PC-3 (cell line): ENCODE measurements at places on chromosomes 12 and 14.

GRCh38 chr14:69443296-69443805 is 41.2 kb upstream of the PLEKHD1 start:
- DNase-seq, result no peak

DNA sequence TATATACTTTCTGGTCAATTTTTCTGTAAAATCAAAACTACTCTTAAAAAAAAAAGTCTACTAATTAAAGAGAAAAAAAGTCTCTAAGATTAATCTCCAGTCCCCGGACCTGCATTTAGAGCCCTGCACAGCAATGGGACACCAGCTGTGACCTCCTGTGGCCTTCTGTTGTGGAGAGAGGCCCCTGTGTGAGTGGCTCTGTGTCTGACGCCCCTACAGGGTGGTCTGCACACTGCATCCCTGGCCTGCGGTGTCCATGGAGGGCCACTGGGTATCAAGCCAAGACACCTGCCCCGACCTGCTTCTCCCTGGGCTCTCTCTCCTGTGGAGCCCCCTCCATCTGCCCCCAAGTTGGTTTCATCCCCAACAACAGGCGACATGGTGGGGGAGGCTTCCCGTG is 248.0 kb upstream of the DIO3 start:
- DNase-seq, result no peak

- DNase-seq, result no peak
Measured at GRCh38 chr14:81677736-81678135, 144.1 kb upstream of the SEL1L start.

DNA sequence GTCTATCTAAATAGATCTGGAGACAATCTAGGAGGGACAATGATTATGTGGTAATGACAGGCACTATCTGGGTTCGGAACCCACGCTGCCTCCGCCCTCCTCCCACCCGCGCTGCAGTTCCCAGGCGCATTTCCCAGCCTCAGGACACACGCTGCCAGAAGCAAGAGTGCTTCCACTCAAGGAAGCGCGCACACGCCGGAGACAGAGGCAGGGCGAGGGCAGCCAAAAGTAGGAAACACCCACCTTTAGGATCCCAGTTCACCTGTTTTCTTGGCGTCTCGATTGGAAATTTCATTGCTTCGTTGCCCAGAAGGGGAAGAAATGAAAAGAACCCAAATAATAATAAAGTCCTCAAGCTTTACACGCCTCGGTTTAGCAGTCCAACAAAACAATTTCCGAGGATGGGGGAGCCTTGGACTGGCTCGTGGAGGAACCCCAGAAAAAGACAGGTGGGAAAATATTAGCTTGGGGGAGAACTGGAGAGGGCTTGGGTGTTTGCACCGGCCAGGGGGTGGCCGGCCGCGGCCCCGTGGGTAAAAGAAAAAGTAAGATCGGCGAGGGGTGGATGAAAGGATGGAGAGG is 474 bp downstream of the KCNK10 start:
- DNase-seq, result no peak

DNA sequence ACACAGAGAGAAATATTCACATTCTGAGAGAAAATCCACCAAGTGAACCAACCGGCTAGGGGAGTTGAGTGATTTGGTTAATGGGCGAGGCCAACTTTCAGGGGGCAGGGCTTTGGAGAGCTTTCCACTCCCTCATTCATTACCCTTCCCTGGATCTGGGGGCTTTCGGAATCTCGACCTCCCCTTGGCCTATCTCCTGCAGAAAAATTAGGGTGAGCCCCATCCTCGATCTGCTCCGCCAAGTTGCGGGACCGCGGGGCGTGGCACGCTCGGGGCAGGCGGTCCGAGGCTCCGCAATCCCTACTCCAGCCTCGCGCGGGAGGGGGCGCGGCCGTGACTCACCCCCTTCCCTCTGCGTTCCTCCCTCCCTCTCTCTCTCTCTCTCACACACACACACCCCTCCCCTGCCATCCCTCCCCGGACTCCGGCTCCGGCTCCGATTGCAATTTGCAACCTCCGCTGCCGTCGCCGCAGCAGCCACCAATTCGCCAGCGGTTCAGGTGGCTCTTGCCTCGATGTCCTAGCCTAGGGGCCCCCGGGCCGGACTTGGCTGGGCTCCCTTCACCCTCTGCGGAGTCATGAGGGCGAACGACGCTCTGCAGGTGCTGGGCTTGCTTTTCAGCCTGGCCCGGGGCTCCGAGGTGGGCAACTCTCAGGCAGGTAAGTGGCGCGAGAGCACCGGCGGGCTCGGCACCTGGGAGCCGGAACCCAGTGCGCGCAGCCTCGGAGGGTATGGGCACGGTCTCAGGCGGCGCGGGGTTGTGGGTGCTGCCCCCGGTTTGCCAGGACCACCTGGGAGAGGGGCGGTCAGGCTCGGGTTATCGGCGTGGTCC is at the start of gene ERBB3:
Gene ERBB3, plus strand, starts transcription at position 443 of the 833 bp plus-strand sequence. Its CDS starts 136 bp downstream, at position 579.
- DNase-seq, result peak; percentile 89

- no peak for DNase-seq
Measured at GRCh38 chr12:127300075-127300474, 966.9 kb upstream of the TMEM132C start.

DNA sequence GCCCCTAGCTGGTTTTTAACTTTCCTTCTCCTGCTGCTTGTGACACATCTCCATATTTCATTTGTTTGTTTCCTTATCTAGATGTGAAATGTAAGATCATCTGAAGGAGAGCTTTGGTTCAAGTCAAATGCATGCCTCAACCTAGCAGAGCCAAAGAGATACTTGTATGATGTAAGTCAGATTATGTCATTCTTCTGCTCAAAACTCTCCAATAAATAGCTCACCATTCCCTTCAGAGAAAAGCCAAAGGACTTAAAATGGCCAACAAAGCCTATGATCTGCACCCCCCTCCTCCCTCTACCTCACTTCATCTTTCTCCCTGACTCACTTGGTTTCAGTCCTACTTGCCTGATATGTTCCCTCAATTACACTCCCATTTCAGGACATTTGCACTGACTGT is 68.1 kb downstream of the COX16 start:
- DNase-seq, result no peak

- peak; percentile 1 for DNase-seq
Measured at GRCh38 chr12:3520168-3520567, 29.2 kb downstream of the PRMT8 start.

DNA sequence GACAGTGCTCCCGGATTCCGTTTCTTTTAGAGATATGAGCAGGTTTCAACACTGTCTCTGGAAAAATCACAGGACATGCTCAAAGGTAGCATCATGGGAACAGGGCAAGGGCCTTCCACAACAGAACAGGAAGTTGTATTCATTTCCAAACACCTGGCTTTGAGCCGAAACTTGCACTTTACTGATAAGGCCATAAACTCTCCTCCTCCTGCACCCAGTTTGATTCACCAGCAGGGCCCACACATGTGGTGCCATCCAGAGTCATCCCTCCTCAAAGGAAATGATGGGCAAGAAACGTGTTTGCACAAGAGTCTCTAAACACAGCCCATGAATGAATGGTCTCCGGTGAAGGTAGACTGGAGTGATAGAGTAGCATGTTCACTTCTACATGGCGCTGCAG is 268.4 kb upstream of the FKBP4 start:
- DNase-seq, result no peak

- no peak for DNase-seq
Measured at GRCh38 chr14:54776361-54777001, 126.1 kb downstream of the GCH1 start.

GRCh38 chr12:109182041-109182839 is 65.9 kb downstream of the ACACB start:
- DNase-seq, result peak; percentile 34

- DNase-seq, result no peak
Measured at GRCh38 chr14:22601456-22601855, 3.4 kb downstream of the ABHD4 start.

GRCh38 chr12:59087077-59087673 is 166.9 kb upstream of the LRIG3 start:
- DNase-seq, result peak; percentile 37

DNA sequence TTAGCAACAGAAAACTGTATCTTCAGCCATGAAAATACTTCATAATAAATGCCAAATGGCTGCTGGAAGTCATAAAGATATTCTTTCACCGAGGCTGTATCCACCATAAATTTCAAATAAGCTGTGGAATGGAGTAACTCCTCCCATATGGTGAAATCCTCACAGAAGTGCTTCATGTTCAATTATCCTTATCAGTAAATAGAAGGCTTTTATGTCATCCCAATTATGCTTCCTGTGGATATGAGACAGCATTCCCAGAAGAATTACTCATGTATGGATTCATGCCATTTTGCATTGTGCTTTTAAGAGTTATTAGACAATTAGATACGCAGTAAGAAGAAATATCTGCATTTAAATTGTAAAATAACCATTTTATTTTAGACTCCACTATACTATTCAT is 99.0 kb downstream of the RTN1 start:
- peak; percentile 55 for DNase-seq

DNA sequence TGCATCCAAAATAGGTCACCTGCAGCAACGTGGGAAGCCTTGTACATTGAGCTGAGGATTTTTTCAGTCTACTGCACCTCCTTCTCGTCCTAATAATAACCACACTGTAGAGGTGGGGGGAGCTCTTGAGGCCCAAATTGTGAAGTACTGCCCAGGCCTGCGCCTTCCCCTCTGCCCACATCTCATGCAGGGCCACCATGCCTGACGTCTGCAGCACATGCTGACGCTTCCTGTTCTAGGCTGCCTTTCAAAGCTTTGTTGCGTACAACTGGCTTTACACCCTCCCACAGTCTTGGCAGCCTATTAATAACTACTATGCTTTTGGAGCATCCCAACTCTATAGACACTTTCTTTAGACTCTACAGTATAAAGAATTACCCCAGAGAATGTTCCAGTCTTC is 26.5 kb upstream of the TTC7B start:
- DNase-seq, result no peak

DNA sequence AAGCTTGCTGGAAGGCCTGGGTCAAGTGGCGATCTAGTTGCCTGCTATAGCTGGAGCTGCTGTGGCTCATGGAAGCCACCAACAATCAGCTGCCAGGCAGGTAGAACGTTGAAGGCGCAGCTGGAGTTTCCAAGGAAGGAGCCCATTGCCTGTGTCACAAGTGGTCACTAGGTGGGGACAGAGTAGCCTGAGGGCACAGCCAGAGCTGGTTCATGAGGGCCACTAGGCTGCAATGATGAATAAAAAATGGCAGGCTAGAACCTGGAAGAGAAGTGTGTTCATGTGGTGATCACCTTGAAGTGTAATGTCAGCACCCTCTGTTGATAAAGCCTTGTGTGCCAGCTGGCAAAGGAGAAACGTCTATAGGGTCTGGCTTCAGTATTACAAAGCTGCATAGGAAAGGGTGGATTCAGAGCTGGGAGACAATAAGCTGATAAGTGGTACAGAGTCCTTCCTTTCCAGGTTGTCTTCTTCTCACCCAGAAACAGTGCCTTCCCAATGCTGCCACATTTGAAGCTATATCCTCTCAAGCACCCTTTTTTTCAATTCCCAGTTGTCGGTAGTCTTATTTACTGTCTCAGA is 165.8 kb downstream of the EMP1 start:
- DNase-seq, result peak; percentile 77

GRCh38 chr14:89491711-89492381 is 74.8 kb upstream of the FOXN3 start:
- no peak for DNase-seq

DNA sequence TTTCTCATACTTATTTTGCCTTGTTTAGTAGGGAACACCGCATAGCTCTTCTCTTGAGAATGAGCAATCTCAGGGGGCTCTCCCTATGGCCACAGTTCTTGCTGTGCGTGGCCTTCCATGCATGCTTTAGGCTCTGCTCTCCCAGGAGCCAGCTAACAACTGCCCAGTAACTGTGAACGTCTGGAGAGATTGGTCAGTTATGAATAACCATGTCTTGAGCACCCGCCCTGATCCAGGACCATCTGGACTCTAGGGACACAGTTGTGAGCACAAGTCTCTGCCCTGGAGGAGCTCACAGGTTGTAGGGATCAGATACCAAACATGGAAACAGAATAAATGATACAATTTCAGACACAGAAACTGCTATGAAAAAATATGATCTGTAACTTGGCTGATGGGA is 12.1 kb downstream of the PSMC1 start:
- DNase-seq, result no peak

- DNase-seq, result peak; percentile 74
Measured at GRCh38 chr12:10726945-10727344, 3.8 kb upstream of the YBX3 start.

- DNase-seq, result no peak
Measured at GRCh38 chr14:52103416-52103815, 34.6 kb upstream of the NID2 start.

GRCh38 chr12:132659146-132659545 is 28.0 kb downstream of the POLE start:
- DNase-seq, result no peak

- no peak for DNase-seq
Measured at GRCh38 chr12:133038118-133038709, 905 bp downstream of the ZNF84 start.

DNA sequence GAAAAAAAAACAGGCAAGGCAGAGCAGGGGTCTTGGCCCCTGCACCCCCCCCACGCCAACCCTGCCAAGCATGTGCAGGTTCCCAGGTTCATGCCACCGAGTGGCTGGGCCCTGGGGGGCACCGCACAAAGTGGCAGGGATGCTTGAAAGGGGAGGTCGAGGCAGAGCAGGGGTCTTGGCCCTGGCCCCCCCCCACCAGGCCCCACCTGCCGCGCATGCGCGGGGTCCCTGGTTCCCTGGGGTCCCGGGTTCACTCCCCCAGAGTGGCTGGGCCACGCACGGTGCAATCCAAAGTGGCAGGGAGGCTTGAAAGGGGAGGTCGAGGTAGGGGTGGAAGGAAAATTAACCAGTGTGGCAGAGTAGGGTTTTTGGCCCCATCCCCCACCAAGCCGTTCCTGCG is 312.2 kb downstream of the ALG10 start:
- no peak for DNase-seq

DNA sequence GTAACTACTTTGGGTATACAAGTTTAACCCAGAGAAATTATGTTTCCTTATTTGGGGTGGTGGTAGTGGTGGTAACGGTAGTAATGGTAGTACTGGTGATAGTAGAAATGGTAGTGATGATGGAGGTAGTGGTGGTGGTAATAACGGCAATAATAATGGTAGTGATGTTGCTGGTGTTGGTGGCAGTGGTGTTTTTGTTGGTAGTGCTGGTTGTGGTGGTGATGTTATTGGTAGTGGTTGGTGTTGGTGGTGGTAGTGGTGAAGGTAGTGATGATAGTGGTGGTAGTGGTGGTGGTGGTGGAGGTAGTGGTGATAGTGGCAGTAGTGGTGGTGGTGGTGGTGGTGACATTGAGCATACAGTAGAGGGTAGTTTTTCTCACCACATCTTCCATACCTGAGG is 95.6 kb downstream of the TMEM30B start:
- DNase-seq, result no peak
